Activated B cell treated with CpG ODN at 0.5 μM for 24 hours (primary cell): ENCODE measurements at places on chromosomes 1 and 21. TPM values are rescaled to one million over a fixed set of nuclear protein-coding genes. Genes with fewer than 3 reads are reported as not detected.

LEMD1 gene
- total RNA-seq, result not detected in 2 replicates

WNT9A gene
- total RNA-seq, result 0.05 TPM in 1 of 2 replicates, not detected in the other

DNA sequence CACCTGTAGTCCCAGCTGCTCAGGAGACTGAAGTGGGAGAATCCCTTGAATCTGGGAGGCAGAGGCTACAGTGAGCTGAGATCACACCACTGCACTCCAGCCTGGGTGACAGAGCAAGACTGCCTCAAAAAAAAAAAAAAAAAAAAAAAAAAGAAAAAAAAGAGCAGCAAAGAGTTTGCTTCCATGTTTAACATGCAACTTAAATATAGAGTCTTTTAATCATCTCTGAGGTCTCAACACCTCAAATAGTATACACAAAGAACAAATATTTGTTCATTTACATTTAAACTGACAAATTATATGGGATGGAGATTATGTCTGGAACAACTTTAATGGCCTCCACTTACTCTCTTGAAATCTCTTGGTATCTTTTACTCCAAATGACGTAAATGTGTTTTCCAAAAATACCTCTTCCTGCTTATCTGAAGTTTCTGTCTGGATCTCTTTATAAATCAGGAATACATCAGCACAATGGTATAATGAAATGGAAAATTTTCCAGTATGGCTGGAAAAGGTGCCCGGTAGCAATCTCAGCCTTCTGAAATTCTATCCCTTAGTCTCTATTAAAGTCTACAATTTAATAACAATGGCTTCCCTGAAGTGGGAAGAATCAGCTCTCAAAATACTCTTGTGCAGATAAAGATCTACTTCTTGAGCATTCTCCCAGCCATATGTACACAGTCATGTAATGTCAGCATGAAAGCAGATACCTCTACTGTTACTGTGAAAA is 258.5 kb downstream of the OMA1 start:
- no peak for DNase-seq

GRCh38 chr1:115529216-115529897 is 112.4 kb upstream of the VANGL1 start:
- no peak for DNase-seq

- no peak for DNase-seq
Measured at GRCh38 chr1:202663131-202663530, 47.1 kb downstream of the SYT2 start.

DNA sequence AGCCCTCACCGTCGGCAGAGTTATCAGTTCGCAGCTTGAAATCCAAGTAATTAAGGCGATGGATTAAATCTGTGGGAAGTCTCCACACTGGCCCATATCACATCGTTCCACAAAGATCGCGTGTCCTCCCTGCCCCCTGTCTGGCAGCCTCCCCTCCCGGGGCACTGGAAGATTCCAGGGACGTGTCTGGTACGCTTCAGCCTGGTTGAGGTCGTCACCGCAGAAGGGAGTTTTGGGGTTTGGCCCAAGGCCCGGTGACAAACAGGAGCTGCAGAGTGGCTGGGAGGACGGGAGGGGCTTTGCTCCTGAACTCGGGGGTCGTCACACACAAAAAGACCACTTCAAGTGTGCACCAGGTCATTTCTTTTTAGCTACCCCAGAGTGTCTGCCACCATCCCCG is 51.1 kb downstream of the PRDM16 start:
- no peak for DNase-seq

DNA sequence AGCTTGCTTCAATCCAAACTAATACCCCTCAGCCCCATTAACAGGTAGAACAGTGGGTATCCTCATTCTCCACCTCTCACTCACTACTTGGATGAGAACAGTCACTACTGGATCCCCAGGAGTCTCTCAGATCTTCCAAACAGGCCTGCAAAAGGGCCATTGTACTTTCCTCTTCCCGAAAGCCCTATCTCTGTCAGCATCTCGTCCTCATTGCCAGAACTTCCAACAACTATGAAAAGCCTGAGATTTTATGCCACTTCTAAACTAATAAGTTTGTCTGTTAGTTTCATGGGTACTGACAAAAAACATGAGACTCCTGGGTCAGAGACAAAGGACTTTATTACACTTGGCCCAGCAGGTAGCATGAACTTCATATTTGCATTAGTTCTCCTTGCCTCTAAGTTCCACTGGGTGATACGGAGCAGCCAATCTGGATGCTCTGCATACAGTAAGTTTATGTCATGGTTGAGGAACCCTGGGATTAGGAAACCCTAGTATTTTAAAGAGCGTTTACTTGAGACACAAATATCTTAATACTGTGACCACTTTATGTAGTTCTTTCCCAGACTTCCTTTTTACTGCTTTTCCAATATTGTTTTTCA is 38.1 kb downstream of the VANGL2 start:
- DNase-seq, result no peak

DNA sequence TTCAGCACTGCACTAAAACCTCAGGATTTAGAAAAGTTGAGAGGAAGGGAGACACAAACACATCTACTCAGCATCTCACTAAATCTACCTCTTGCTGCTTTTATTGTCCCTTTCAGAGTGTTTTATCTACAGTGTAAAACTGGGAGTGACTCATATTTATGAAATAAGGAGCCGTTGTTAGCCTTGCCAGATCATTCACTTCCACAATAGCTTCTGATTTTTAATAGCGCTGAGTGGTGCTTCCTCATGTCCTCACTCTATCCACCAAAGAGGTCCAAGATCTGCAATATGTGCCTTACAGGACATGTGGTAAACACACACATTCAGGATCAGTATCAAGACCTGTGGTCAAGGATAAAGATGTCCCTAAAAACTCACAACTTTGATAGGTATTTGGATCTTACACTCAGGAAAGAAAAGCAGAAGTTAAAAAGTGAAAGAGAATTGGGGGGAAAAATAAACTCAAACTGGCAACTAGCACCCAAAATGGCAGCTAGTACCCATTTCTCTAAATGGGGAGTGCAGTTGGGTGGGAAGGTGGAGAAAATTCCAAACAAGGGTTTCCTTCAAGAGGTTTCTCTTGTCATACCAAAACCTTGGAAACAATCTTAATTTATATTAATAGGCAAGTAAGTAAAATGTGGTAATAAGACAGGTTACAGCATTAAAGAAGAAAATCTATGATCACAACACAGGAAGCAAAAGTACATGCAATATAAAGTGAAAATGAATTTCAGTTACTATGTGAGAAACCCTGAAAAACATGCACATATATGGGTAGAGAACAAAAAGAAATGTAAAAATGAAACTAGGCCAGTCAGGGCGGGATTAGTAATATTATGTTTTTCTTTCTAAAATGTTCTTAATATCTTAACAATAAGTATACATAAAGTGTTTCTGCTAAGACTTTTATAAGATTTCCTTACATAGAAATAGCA is 15.9 kb downstream of the DUSP10 start:
- no peak for DNase-seq

DNA sequence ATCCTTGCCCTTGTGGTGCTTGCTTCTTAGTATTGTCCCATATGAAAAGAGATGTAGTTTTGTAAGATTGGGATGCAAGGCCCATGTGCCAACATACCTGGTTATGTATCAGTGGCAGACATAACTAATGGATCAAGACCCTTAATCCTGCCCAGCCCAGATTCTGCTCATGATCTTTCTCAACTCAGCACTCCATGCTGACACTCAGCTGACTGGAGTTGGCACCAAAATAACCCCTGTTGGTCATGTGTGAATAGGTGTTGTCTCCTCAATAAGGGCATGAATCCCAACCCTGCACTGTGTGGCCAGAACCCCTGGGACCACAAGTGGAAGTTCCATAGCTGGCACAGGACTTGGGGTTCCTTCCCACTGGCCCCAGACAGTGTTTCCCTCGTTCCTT is 13.9 kb upstream of the CNR2 start:
- no peak for DNase-seq

GRCh38 chr1:3645666-3646355 is 4.1 kb downstream of the WRAP73 start:
- DNase-seq, result no peak

DNA sequence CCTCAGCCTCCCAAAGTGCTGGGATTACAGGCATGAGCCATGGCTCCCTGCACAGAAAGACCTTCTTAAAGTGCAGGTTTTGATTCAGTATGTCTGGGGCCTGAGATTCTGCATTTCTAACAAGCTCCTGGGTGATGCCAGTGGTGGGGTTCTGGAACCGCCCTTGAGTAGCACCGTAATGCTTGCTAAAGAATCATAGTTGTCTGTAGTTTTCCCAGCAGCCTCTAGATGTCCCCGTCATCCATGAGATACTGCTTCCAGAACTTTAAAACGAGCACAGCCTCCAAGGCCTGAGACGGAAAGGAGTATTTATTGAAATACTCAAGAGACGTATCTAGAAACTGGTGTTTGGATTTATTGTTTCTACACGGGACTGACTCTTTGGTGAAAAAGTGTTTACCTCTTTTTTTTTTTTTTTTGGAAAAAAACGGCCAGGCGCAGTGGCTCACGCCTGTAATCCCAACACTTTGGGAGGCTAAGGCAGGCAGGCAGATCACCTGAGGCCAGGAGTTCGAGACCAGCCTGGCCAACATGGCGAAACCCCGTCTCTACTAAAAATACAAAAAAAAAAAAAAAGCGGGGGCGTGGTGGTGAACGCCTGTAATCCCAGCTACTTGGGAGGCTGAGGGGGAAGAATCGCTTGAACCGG is 2.6 kb upstream of the TOR3A start:
- no peak for DNase-seq

DNA sequence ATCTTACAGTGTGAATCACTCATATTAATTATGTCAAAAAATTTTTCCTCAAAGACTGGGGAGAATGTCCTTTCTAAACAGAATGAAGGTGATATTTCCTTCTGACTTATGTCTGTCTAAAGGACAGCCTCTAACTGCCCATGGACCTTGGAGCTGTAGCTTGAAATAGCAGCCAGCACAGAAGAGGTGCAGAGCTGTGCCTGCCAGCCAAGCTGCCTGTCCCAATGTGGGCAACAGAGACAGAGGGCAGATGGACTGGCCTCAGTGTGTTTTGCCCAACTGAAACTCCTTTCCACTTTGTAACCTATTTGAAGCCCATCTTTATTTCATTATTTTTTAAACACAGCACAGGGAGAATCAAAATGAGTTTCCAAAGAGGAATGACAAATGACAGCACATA is 97.6 kb upstream of the DYNLT5 start:
- DNase-seq, result no peak

DNA sequence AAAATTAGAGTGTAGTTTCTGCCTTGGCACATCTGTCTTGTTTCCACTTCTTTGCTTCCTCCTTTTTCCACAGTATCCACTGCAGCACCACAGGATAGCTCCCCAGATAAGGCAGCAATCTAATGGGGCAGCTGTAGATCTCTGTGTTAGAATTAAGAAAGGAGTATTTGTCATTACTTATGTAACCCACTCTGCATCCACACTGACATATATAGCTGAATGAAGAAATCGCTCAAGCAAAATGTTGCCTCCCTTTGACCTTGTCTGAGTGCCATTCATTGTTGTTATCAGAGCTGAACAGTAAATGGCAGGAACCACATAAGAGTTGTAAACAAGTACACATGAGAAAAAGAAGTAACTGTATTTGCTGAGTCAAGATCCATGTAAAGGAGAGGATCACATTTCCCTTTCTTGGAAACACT is 45.9 kb upstream of the DPH5 start:
- no peak for DNase-seq
